ENCODE measurements at places on chromosomes 7 and 10. TPM values are rescaled to one million over a fixed set of nuclear protein-coding genes. Genes with fewer than 3 reads are reported as not detected.

Gene SH2B2
- 3.6 TPM for total RNA-seq

Gene IKZF1
- total RNA-seq = not detected

Gene MSS51
- 0.41 TPM for total RNA-seq

Gene SEPTIN7
- 202 TPM for total RNA-seq

Gene SLC39A12
- not detected for total RNA-seq
